ENCODE measurements at places on chromosomes 6 and 20. TPM values are rescaled to one million over a fixed set of nuclear protein-coding genes. Genes with fewer than 3 reads are reported as not detected.

HLA-DOA gene
- 4.6 TPM for polyA plus RNA-seq

TLDC2 gene
- 5.5 TPM for polyA plus RNA-seq

GRCh38 chr6:29474996-29475395, 12.8 kb downstream of the MAS1L start:
- DNase-seq = no peak

DNA sequence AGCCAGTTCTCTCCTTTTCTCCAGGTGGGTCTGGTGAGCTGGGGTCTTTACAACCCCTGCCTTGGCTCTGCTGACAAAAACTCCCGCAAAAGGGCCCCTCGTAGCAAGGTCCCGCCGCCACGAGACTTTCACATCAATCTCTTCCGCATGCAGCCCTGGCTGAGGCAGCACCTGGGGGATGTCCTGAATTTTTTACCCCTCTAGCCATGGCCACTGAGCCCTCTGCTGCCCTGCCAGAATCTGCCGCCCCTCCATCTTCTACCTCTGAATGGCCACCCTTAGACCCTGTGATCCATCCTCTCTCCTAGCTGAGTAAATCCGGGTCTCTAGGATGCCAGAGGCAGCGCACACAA, 765 bp upstream of the CFB start:
- no peak for DNase-seq

MOCS1 gene
- polyA plus RNA-seq = 14.4 TPM

DNA sequence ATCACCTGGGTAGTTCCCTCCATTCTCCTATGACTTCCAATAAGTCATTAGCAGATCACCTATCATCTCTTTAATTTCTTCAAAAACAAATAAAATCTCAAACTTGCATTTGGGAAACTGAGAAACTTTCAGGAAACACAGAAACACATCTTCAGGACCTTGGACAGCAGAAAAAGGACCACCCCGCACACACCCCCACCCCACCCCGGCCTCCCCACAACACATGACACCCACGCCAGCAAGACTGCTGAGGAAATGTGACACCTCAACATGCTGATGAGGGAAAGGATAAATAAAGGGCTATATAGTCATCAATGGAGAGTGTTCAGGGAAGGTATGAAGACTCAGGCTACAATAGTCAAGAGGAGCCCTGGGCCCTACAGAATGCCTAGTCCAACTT, 15.6 kb upstream of the TRIM39 start:
- DNase-seq = no peak

ANKEF1 gene
- 8.1 TPM for polyA plus RNA-seq
